ENCODE measurements at places on chromosomes 11 and 22. TPM values are rescaled to one million over a fixed set of nuclear protein-coding genes. Genes with fewer than 3 reads are reported as not detected.

KDM4D gene
- 0.09 TPM for total RNA-seq

ARHGAP42 gene
- 3.9 TPM for total RNA-seq

SYT7 gene
- total RNA-seq: 5.5 TPM

GSTT2B gene
- 1.4 TPM for total RNA-seq

HMOX1 gene
- total RNA-seq: 240 TPM

TMEM126B gene
- total RNA-seq: 26.9 TPM

HPX gene
- total RNA-seq: 0.77 TPM

OPCML gene
- total RNA-seq: not detected

RAB36 gene
- total RNA-seq: 2.7 TPM

MPZL3 gene
- total RNA-seq: 0.26 TPM

TPBGL gene
- not detected for total RNA-seq

NUDT22 gene
- total RNA-seq: 57.7 TPM

AQP11 gene
- 3.9 TPM for total RNA-seq

CUL5 gene
- total RNA-seq: 28.5 TPM

AGBL2 gene
- total RNA-seq: 3.7 TPM

ACR gene
- total RNA-seq: not detected

CEP126 gene
- total RNA-seq: 1.5 TPM

FGF3 gene
- not detected for total RNA-seq

TSPAN18 gene
- total RNA-seq: not detected

SMARCB1 gene
- total RNA-seq: 17.7 TPM

SEPTIN3 gene
- under 0.01 TPM for total RNA-seq

POU2AF1 gene
- not detected for total RNA-seq

TRPC6 gene
- 0.16 TPM for total RNA-seq

USP2 gene
- total RNA-seq: not detected

SCGB2A2 gene
- total RNA-seq: not detected

CLCF1 gene
- 3.0 TPM for total RNA-seq

DENND5A gene
- 135 TPM for total RNA-seq

GLYAT gene
- not detected for total RNA-seq

JAM3 gene
- total RNA-seq: 75.3 TPM

TMPRSS4 gene
- 0.17 TPM for total RNA-seq

RIMBP3C gene
- 0.47 TPM for total RNA-seq

ALDH3B1 gene
- total RNA-seq: 5.2 TPM

OR5AK2 gene
- not detected for total RNA-seq

GPHA2 gene
- not detected for total RNA-seq

RFPL2 gene
- not detected for total RNA-seq

NFRKB gene
- 16.9 TPM for total RNA-seq

TRIM34 gene
- total RNA-seq: 23.1 TPM

CTR9 gene
- total RNA-seq: 26.6 TPM

CDPF1 gene
- total RNA-seq: 11.7 TPM

LDHAL6A gene
- not detected for total RNA-seq

DBX1 gene
- not detected for total RNA-seq

FBLN1 gene
- 957 TPM for total RNA-seq

KIAA1671 gene
- under 0.01 TPM for total RNA-seq

YAP1 gene
- 115 TPM for total RNA-seq

ELMOD1 gene
- total RNA-seq: under 0.01 TPM

ELFN2 gene
- 0.32 TPM for total RNA-seq

MRGPRX4 gene
- total RNA-seq: not detected

Measured in bronchial smooth muscle cell (primary cell).